GM06990 (cell line): ENCODE measurements at places on chromosomes 13 and 19.
A peak's percentile ranks its signal among the peaks of the same experiment; 100 is the strongest.

DNA sequence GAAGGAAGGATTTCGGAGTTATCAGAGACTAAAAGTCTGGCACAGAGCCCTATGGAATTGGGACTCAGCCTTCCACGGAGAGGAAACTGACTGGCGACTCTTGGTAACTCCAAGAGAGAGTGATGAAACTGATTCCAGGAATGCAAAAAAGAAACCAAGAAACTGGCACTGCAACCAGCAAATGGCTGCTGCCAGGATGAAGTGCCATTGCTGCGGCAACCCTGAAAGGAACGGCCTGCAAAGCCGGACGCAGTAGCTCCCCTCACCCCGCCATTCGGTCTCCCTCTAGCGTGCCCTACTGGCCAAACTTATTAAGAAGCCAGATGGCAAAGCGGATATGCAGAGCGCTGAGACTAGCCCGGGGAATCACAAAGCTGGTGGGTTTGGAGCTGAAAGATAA lies 236.0 kb downstream of the PCDH9 start:
- DNase-seq = no peak

DNA sequence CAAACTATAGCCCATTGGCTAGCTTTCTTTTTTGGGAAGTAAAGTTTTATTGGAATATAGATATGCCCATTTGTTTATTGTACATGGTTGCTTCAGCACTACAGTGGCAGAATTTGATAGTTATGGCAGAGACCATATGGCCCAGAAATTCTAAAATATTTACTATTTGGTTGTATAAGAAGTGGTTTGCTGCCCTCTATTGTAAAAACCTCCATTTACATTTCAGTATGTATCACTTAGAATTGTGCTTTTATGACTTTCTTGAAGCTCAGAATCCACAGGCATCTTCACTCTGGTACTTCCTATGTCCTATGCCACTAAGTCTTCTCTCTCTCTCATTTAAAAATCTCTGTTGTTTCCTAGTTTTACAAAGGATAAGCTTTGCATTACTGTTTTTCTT lies 37.7 kb downstream of the DLEU7 start:
- DNase-seq = no peak

GRCh38 chr13:50071379-50071778 lies 56.1 kb downstream of the KCNRG start:
- no peak for DNase-seq

DNA sequence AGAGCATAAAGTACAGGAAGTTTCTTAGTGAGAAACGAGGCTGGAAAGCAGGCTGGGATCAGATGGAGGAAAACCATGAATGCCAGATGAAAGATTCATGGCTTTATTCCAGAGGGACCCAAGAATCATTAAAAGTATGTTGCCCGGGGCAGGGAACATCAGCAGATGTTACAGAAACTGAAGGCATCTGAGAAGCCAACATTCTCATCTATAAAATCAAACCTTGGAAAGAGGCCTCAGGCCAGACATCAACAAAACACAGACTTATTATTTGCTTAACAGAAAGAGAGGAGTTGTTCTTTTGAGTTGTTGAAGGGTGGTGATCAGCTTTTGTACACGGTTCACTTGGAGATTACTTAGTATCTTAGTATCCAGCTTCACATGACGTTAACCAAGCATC lies 543.6 kb downstream of the RFC3 start:
- no peak for DNase-seq

DNA sequence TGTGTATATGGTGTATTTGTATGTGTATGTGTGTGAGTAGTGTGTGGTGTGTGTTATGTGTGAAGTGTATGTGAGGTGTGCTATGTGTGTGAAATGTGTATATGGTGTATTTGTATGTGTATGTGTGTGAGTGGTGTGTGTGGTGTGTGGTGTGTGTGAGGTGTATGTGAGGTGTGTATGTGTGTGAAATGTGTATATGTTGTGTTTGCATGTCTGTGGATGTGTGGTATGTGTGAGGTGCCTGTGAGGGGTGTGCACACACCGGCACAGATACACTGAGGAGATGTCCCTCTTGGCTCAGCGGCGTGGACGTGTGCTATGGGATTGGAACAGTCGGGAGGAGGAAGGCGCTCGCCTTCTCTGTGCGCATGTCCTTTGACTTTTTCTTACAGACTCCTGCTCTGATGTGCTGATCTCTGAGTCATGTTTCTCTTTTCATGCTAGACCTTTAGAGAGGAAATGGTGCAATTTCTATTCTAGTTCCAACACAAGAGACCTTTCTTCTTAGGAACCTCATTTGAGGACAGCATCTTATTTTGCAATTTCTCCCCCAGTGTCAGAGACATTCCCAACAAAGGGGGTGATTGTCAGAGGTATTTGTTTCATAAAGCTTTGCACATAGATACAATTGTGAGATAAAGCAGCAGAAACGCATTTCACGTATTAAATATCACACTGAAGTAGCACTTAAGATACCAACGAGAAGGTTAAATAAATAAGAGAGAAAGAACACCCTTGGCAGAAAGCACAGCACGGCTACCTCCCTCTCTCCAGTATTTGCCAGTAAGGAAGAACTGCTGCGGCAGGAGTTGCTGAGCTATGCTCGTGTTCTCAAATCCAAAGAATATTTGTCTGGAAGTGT lies 11.3 kb upstream of the TNFRSF19 start:
- peak; percentile 49 for DNase-seq

DNA sequence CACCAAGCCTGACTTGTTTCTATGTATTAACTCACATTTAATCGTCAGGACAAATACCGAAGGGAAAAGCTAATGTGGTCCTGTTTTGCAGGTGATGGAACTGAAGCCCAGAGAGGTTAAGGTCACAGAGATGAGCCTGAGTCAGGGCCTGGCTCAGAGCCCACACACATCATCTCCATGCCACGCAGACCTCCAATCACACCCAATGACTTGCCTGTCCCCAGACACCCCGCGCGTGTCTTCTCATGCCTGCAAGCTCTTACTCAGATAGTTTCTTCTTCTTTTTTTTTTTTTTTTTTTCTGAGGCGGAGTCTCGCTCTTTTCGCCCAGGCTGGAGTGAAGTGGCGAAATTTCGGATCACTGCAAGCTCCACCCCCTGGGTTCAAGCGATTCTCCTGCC lies 16.4 kb downstream of the SIX5 start:
- DNase-seq = no peak

DNA sequence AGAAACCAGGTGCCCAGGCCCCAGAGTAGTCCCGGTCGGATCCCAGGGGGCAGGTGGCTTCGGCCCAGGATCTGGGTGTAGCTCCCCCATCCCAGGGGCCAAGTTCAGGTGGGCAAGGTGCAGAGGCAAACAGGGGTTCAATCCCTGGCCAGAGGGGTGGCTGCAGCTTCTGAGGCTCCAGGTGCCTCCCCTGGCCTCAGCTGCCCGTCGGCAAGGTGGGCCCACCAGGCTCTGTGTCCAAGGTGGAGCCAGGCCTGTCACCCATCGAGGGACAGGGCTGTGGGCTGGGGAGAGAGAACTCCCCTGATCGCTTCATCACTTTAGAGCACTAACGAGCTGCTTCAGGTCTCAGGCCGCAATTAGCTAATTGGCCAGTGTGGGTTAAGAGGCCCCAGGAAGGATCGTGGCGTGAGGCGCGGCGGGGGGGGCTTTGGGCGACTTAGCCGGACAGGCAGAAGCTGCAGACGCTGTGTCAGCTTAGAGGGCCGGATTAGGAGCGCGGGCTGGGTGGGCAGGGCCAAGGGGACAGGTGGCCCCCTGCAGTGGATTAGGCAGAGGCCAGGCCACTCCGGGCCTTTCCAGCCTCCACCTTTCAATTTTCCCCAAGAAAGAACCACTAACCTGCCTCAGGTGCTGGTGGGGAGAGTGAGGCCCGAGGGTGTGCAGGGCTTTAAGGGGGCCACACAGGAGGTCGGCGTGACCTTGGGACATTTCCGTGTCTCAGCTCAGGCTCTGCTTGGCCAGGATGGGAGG lies 2.8 kb upstream of the RAX2 start:
- DNase-seq = no peak

DNA sequence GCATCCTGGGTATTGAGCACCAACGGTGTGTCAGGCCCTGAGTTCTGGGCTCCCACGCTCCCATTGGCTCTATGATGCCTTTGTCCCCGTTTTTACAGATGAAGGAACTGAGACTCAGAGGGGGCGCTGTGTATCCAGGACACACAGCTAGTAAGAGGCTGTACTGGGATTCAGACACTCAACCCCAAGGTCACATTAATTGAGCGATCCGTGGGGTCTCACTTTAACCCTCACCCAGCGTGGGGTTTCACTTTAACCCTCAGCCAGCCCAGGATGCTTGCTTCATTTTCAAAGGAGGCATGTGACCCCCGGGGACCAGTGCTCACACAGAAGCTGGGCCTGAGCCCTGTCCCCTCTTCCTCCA lies 42.6 kb downstream of the CYP4F22 start:
- no peak for DNase-seq

DNA sequence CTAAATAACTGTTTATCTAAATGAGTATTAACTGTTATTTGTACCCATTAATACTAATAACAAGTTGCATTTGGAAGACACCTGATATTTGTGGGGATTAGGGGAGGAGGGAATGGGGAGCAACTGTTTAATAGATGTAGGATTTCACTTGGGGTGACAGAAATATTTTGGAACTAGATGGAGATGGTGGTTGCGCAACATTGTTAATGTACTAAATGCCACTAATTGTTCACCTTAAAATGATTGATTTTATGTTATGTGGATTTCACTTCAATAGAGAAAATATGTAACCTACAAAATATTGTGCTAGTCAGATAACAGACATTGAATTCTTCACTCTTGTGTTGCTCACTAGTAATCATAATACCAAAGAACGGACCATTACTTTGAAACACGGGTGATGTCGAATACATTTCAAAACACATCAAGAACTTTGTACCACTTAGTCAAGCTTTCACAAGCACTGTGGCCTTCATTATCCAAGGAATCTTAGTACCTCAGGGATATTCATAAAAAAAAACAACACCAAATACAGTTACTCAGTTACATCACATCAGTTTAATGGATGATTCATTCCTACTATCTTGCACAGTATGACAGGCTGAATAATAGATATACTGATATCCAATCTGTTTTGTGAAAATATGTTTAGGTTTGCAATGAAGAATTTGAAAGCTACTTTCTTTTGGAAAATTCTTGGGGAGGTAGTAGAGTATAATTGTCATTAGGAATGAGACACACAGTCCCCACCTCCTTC lies 721.8 kb downstream of the PCDH9 start:
- DNase-seq = no peak

DNA sequence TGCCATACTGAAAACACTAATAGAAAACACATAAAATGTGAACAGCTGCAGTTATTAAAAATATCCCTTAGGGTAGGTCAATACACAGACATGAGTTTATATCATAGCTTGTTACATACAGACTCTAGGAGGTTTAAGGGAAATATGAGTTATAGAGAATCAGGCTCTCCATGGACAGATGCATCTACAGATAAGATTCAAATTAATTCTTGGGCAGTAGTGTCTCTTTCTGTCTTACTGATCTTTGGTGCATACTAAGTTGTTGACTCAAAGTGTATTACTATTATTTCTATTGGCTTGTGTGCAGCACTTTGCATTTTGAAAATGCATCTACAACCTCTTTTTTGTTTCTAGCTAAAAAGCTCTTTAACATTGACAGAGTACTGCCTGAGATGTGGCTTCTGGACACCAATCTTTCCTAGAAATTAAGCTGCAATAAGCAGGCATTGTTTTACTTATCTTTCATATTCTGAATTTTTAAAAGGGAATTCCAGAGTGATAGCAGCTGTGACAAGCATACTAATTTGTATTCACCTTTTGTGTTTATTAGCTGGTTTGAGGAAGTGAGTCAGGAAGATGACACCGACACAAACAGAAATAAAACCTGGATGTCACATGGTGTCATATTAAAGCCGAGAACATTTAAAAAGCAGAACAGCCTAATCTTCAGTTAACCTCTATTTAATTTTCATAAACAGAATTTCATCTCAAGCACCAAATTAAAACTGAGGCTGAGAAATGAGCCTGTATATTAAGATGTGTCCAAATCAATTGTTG lies 399.0 kb downstream of the PCDH9 start:
- DNase-seq = no peak

DNA sequence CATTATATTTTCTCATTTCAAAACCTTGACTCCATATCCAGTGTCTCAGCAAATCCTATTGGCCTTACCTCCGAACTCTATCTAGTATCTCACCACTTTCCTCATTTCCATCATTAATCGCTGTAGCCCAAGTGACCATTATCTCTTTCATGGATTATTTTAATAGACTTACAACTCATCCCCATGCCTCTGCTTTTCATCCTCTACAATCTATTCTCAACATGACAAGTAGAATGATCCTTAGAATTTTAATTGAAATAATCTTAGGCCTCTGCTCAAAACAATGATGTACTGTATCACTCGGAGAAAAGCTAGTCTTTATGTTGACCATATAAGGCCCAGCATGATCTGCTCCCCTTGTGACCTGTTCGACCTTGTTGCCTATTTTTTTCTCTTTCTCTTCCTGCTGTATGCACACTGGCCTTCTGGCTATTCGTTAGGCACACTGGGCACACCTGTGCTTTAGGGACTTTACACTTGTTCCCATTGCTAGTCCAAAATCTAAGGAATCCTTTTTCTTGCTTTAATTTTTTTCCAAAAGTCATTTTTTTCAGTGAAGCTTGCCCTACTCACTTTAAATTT lies 21.4 kb downstream of the DNAJC15 start:
- no peak for DNase-seq

DNA sequence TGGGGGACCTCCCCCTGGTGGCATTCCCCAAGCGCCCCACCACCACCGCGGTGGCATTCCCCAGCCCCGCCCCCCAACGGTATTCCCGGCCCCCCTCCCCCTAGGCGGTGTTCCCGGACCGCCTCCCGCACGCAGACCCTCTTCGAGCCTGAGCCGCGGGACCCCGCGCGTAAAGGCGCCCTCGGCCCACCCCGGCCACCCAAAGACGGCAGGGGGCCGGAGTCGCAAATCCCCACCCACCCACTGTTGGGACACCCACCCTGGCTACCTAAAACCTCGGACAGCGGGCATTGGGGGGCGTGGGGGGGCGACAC lies 22.4 kb downstream of the OLFM2 start:
- no peak for DNase-seq

DNA sequence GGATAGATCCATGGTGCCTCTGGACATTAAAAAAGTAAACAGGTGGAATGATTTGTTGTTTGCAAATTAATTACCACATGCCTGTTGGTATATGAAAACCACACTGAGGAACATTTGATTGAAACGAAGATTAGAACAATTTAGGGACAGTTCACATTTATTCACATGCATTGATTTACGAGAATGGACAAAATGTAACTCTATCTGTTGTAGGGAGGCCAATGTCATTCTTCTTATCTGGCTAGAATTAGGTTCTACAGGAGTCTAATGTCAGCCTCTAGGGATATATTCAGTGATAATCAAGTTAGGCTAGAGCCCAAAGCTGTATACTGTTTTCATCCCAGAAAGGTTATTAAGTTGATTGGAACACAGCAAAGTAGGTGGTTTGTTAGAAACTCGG lies 125.4 kb downstream of the COL4A2 start:
- DNase-seq = no peak

GRCh38 chr19:57708641-57709361 lies at the start of gene ZNF154:
TSS of gene ZNF154 (minus strand) at chr19:57709204. CDS start at chr19:57708971, 233 bp downstream.
- DNase-seq = peak; percentile 19

DNA sequence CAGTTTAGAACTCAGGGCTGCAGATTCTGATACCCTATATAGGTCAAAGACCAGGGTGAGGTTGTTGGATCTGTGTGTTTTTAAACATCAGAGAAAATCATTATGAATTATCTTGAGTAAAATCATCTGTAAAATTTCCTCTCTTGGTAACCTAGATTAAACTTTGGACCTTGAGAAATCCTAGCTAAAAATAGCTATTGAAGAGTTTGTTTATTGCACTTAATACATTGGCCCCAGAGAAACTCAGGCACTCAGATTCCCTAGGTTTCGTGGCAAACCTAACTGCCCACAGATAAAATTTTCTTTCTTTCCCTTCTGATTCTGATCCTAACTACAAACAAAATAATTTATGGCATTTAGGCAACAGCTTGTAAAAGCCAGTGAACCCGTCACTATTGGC lies 102.3 kb downstream of the GPC6 start:
- DNase-seq = no peak
